Stimulated activated CD8-positive, alpha-beta memory T cell treated with anti-CD3 and anti-CD28 coated beads, Interleukin-4, amount 100 ng/mL, for 4 hours (primary cell): ENCODE measurements at places on chromosomes 3 and 15.

- no peak for DNase-seq
These were observed 613.1 kb downstream of the SI start for GRCh38 chr3:164465172-164465571.

- DNase-seq: no peak
These were observed 721.4 kb upstream of the NR2F2 start for GRCh38 chr15:95609096-95609495.

- no peak for DNase-seq
These were observed 45.8 kb downstream of the ARHGAP31 start for GRCh38 chr3:119340014-119340413.

GRCh38 chr3:58474348-58474911 is 17.5 kb upstream of the KCTD6 start:
- no peak for DNase-seq

GRCh38 chr3:18758047-18758704 is 333.0 kb upstream of the SATB1 start:
- no peak for DNase-seq

DNA sequence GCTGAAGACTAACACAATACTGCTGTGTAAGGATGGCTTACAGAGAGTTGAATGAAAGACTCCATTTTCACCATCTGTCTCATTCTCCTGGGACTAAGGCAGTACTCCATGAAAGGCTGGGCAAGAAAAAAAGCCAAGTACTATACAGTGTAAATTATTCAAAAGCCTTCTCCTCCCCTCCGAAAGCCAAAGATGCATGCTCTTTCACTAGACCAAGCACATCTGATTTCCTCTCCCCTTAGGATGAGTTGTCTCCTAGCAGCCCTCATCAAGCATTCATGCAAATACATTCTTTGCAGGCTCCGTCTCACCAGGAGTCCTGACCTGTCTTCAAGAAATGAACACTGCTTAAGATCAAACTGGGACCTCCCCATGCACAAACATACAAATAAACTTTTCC is 133.5 kb upstream of the THBS1 start:
- DNase-seq: no peak

DNA sequence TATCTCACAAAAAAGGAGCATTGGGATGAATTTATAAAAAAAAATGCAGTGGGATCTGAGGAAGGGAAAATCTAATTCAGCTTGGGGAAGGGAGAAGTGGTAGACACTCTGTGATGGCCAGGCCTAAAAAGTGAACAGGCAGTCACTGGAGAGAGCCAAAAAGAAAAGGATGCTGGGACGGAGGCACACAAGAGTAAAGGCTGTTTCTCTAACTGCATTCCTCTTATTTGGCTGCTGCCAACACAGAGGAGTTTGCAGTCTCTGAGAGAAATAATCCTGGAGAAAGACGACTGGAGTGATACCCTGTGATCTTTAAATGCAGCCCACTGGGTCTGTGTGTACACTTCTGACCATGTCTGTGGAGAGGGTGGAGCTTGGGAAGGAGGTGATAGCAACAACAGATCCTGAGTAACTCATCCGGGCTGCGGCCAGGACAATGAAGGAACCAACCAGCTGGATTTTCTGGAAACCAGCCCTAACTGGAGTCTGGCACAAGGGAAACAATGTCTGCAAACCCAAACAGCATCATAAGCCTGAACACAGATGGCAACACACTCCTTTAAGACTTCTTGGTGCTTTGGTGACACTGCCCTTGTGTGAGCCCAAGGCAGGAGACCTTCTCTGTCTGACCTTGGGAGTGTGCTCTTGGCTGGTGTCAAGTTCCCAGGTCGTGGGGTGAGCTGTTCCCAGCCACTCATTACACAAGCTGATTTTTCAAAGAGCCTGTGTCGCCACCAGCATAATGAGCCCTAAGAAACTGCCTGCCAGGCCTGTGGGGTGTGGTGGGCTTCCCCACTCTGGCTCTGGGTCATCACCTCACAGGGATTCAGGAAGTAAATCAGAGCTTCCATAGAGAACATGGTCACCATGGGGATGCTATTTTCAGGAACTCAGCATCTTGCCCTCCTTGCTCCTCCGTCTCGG is 8.0 kb downstream of the FYCO1 start:
- no peak for DNase-seq

DNA sequence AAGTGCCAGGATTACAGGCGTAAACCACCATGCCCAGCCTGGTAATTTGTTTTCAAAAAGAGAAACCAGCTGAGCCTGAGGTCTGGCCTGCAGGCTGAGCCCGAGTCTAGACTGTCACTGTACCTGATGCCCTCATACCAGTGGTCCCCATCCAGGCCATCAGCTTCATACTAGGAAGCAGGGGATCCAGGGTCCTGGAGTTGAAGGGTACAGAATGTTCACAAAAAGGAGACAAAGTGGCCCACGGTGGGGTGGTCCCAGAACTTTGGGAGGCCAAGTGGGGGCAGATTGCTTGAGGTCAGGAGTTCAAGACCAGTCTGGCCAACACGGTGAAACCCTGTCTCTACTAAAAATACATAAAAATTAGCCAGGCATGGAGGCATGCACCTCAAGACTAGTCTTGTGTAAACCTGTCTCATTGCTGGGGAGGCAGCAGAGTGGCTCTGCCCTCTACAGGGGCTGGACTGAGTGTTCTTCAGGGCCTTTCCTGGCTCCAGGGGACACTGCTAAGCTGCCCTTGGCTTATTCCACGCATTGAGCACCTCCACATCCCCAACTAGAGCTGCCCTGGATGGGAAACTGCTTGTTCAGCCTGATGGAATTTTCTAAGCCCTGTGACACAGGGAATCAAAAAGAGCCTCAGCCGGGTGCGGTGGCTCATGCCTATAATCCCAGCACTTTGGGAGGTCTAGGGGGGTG is 7.9 kb upstream of the HHATL start:
- DNase-seq: no peak

DNA sequence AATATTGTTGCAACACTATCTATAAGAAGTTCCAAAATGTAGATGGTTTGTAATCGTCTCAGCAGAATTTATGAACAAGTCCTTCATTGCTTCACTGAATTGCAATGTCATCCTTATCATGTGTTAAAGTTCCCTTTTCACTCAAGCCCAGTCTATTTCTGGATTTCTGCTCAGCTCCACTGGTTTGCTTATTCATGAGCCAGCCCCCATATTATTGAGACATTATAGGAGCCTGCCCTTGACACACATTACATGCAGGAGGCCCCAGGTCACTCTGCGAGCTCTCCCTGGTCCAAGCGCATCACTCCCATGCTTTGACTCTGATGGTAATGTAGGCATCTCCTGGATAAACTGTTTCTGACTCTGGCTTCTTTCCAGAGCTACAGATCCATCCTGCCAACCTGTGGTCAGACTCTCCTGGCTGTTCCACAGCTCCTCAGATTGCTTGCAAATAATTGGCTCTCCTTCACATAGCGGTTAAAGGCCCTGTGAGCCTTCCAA is 56.9 kb downstream of the ABTB1 start:
- DNase-seq: no peak

GRCh38 chr3:73426606-73427005 is 198.1 kb downstream of the PDZRN3 start:
- no peak for DNase-seq

DNA sequence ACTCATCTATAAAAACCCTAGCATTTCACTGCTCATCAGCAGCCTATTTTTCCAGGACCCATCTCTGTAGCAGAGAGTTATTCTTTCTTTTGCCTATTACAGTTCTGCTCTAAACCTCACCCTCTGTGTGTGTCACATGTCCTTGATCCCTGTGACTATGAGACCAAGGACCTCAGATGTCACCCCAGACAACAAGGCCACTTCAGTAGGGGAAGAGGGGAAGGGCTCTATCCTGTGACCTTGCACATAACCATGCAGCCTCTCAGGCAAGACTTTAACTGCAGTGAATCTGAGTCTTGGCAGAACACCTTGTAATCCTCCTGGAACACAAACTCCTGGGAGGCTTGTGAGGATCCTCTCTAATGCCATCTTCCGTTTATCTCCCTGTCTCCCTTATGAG is 4.4 kb upstream of the ZNF589 start:
- DNase-seq: no peak

- DNase-seq: no peak
These were observed 1710.1 kb downstream of the SI start for GRCh38 chr3:163368168-163368567.

DNA sequence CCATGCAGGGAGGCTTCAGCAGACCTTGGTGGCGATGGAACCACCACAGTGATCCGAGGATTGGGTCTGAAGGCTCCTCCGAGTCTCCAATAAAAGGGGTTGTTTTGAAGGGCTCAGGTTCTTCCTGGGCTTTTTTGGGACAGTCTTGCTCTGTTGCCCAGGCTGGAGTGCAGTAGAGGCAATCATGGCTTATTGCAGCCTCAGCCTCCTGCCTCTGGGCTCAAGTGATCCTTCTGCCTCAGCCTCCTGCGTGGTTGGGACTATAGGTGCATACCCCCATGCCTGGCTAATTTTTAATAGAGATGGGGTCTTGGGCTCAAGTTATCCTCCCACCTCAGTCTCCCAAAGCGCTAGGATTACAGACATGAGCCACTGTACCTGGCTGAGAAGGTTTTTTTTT is 84.8 kb downstream of the IGF1R start:
- no peak for DNase-seq

- no peak for DNase-seq
These were observed 39.2 kb downstream of the RAB27A start for GRCh38 chr15:55250392-55250791.

DNA sequence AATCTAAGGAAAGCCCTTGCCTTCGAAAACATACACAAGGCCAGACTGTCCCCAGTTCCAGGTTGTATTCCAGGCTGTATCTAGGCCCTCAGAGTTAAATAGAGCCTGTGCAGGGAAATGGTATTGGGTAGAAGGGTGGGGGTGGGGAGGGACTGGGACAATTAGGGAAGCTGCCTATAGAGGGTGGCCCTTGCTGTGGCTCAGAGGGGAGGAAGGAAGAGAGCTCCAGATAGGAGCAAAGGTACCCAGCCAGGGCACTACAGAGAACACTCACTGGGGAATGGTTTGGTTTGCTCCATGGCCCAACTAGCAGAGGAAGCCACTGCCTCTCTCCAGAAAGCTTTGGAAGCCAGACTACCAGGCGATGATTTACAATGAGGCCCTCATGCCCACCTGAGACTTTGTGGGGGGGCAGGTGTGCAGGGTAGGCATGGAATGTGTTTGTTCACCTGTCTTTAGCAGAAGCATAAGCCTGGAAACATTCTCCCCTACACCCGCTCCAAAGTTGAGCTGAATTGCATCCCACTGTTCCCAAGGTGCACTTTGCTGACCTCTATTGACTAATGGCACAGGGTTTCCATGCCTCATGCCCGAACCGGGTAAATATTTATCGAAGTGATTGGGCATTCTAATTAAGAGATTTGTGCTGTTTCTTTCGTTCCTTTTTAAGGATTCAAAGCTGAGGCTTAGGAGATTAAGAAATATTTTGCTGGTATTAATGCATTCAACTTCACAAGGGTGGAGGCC is 6.3 kb upstream of the TLE3 start:
- no peak for DNase-seq

- DNase-seq: no peak
These were observed 16.6 kb upstream of the EHHADH start for GRCh38 chr3:185270262-185270955.
